ENCODE measurements at places on chromosomes 13 and 19.

- DNase-seq = no peak
These were observed 25.9 kb downstream of the RASA3 start for GRCh38 chr13:114106526-114106925.

DNA sequence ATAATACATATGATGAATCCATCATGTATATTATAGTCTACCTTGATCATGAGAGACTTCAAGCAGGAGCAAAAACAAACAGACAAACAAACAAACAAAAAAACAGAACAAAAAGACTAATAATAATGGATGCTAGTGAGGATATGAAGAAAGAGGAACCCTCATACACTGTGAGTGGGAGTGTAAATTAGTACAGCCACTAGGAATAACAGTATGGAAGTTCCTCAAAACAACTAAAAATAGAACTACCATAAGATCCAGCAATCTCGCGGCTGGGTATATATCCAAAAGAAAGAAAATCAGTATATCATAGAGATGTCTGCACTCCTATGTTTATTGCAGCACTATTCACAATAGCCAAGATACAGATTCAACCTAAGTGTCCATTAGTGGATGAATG, 7.0 kb upstream of the DLEU7 start:
- no peak for DNase-seq

DNA sequence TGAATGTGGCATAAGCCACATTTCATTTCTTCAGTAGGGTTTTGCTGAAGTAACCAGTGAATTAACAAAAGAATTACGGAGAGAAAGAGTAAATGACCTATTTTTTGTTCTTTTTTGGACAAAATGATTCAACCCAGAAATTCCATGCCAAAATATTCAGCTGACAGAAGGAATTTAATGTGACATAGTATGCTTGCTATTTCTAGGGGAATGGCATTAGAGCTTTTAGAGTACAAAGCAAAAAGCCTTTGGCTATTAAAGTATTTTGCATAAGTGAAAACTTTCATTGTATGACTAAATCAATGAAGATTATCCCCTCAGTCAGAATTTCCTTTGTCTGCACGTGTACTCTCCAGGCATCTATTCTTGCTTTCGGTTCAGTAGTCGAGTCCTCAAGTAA, 465.3 kb downstream of the COG6 start:
- DNase-seq = no peak

GRCh38 chr19:374183-374885, 29.7 kb upstream of the MIER2 start:
- no peak for DNase-seq

GRCh38 chr19:15423130-15423529, 4.3 kb upstream of the AKAP8L start:
- no peak for DNase-seq

DNA sequence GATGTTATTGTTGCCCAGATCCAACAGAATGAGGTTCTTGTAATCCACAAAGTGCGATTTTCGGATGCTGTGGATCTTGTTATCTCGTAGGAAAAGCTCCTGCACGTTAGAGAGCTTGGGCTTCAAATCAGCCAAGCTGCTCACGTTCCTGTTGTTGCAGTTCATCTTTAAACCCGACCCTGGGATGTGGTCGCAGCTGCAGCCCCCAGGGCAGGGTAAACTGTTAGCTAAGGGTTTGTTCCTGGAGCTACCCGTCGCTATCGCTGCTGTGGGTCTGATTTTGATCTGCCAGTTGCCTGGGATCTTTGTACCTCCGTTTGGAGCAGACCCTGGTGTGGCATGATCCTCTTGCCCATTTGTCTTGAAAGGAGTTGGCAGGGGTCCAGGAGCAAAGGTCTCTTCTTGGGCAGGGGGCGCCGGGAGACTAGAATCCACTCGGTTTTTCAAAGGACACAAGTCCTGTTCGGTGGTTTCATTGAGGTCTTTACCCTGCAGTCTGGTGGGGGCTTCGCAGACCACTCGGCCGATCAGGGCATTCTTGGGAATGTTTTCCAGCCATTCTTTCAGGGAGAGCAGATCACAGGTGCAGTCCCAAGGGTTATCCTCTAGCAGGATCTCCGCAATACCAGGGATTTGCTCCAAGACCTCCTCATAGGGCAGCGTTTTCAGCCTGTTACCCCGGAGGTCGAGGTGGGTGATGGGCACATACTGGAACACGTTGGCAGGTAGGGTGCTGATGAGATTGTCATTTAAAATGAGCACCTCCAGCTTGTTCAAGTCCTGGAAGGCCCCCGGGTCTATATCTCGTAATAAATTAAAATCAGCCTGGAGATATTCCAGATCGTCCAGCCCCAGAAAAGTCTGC, 1.8 kb downstream of the SLITRK1 start:
- DNase-seq = peak; percentile 13

- no peak for DNase-seq
These were observed 10.7 kb downstream of the AP2S1 start for GRCh38 chr19:46839752-46840497.

GRCh38 chr13:95185851-95186250, 115.4 kb downstream of the ABCC4 start:
- no peak for DNase-seq

DNA sequence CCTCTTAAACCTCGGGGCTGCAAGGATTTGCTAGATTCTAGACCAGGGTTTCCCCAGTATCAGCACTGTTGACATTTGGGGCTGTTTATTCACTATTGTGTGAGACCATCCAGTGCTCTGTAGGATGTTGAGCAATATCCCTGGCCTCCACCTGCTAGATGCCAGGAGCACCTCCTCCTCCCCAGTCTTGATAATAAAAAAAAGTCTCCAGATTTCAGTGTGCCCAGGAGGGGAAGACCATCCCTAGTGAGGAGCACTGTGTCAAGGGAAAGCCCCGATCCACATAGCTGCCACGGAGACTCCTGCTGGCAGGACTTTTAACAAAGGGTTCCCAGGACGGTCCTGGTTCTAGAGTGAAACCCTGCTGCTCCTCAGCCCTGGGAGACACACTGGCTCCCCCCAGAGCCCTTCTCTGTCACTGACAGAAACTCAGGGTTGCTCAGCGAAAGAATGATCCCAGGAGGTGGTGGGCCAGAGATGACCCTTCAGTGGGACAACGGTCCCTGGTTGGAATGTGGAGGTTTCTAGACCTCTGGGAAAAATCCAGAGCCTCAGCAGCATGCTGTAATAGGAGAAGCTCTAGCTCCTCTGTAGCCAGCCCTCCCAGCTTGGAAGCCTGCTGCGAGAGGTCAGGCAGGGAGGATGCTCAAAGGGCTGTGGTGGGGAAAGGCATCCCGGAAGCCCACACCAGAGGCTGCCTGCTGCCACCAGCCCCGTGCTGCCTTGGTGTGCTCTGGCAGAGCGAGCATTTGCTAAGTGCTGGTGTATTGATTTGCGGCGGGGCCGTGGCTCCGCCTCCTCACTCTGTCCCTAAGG, 20.3 kb downstream of the LYL1 start:
- peak; percentile 53 for DNase-seq

DNA sequence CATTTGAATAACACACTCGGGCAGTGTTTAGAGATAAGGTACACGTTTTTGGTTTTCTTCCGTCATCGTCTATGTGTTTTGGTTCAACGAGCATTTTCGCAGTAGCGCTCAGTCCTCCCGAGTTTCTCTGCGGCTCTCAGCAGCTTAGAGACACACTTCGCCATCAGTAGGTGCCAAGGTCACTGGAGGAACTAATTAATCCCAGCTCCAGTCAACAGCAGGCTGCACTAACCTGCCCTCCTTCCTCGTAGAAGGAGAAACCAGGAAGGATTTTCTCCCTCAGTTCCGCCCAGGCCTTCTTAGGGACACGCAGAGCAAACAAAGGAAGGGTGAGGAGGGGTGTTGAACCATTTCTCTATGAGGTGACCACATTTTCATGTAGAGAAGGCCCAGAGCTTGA, 12.6 kb downstream of the MBNL2 start:
- no peak for DNase-seq

- DNase-seq = peak; percentile 92
These were observed 71.0 kb downstream of the ITGBL1 start for GRCh38 chr13:101523154-101524131.

- DNase-seq = no peak
These were observed 1.1 kb downstream of the RYR1 start for GRCh38 chr19:38434549-38435051.

GRCh38 chr13:79749984-79750551, 269.1 kb downstream of the NDFIP2 start:
- peak; percentile 68 for DNase-seq

DNA sequence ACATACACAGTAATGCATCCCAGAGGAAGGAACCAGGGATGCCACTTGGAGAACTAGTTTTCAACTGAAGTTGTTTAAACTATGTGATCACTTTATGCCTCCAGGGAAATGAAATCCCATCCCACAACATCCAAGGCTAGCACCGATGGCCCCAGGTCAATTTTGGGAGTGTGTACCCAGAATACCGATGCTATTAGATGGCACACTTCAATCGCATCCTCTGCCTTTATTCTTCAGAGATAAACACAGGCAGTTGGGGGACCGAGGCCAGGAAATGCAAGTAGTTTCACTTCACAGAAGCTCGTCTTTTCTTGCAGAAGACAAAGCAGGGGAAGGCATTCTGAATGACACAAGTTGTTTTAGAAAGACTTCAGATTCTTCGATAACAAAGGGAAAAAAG, 13.8 kb downstream of the STK24 start:
- peak; percentile 54 for DNase-seq

DNA sequence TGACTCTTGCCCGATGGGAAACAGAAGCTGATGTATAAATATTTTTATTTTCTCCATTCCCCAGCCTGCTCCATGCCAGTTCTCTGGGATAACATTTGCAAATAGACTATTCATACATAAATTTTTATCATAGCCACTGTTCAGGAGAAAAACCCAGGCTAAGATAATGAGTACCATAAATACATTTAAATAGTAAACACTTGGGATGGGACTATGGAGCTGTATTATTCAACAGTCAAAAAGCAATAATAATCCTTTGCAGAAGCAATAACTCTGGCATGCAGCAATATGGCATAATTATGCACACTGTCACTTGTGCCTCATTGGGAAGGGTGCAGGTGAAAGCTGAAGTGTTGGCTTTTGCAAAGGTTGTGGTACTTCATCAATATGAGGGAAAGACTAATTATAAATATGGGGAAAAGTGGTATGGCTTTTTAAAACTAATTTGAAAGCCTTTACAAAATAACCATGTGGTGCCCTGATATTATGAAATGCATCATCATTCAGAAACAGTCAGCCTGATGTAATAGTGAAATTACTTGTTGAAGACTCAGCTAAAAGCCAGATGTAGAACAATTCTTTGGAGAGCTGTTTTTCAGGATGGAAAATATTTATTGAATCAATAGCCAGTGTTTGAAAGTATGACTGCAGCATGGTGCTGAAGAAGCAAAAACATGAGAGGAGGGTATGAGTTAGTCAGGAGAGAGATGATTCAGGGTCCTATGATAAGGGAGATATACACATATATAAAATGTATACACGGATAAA, 2476.7 kb downstream of the PCDH9 start:
- DNase-seq = peak; percentile 39

GRCh38 chr13:75452564-75452963, 29.4 kb downstream of the TBC1D4 start:
- DNase-seq = no peak

DNA sequence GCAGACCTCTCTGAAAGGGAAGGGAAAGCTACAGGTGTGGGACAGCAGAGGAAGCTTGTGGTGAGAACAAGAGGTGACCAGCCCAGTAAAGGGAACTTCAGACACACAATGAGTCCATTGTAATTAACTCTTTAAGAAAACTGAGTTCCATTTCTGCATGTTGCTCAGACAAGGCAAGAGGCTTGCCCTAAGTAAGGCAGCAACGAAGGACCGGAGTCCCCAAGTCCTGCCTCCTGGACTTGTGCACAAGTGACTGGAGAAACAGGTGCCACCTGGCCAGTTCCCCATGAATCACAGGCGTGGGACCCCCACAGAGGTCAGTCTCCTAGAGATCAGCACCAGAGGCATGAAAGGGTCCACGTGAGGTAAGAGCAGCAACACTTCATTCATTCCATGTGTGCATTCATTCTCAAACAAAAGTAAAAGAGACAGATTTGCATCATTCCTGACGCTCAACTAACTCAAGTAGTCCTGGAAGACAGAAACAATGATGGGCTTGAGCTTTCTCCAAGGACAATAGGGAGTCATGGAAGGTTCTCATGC, 14.7 kb upstream of the SIGLEC6 start:
- no peak for DNase-seq

GRCh38 chr13:48993150-48993549, 17.4 kb downstream of the FNDC3A start:
- DNase-seq = no peak

DNA sequence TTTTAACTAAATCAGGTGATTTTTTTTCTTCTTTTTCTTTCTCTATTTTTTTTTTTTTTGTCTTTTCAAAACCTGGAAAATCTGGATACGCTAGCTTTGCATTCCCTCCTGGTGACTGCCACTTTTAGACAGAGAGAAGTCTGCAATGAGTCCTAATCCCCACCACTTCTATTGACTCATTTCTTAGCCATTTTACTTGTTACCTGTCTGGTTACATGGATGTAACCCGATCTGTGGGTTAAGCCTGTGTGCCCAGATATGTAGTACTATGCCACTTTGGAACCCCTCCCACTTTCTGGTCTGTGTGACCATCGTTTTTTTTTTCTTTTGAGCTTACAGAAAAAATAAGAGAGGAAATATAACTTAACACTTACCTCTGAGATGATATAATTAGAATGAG, 817.8 kb upstream of the PCDH9 start:
- peak; percentile 26 for DNase-seq

Data from ELR (cell line).